ENCODE measurements at places on chromosomes 6 and 20. TPM values are rescaled to one million over a fixed set of nuclear protein-coding genes. Genes with fewer than 3 reads are reported as not detected.
A peak's percentile ranks its signal among the peaks of the same experiment; 100 is the strongest.

GRCh38 chr6:7341989-7342742 lies 29.2 kb upstream of the SSR1 start:
- DNase-seq, result peak; percentile 44

Gene DYNLT2
- 1.7 TPM for total RNA-seq

Gene CNBD2
- total RNA-seq, result 14.5 TPM

Gene AVP
- not detected for total RNA-seq

Measured in HT-29 (cell line).